ENCODE measurements at places on chromosomes 16 and 17. TPM values are rescaled to one million over a fixed set of nuclear protein-coding genes. Genes with fewer than 3 reads are reported as not detected.

The NACA2 gene
- total RNA-seq: not detected

The WNT9B gene
- total RNA-seq: 0.21 TPM

The MGAT5B gene
- 0.32 TPM for total RNA-seq

The NPIPB13 gene
- 8.4 TPM for total RNA-seq

The HSDL1 gene
- 11.8 TPM for total RNA-seq

The SLC9A5 gene
- total RNA-seq: 0.64 TPM

The TMIGD1 gene
- total RNA-seq: not detected

DNA sequence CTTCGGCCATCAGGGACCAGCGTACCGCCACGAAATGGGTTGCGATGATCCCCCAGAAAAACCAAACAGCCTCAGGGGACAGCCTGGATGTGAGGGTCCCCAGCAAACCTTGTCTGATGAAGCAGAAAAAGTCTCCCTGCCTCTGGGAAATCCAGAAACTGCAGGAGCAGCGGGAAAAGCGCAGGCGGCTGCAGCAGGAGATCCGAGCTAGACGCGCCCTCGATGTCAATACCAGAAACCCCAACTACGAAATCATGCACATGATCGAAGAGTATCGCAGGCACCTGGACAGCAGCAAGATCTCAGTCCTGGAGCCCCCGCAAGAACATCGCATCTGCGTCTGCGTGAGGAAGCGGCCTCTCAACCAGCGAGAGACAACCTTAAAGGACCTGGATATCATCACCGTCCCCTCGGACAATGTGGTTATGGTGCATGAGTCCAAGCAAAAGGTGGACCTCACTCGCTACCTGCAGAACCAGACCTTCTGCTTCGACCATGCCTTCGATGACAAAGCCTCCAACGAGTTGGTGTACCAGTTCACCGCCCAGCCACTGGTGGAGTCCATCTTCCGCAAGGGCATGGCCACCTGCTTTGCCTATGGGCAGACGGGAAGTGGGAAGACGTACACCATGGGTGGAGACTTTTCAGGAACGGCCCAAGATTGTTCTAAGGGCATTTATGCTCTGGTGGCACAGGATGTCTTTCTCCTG lies 769 bp downstream of the KIF2B start:
- H3K27ac ChIP-seq: no peak overlapping the region
- DNase-seq: no peak
- no peak overlapping the region for H3K4me3 ChIP-seq
- no peaks in the 10 kb centered on the region for H3K27me3 ChIP-seq

GRCh38 chr17:40697297-40697696 lies 6.3 kb downstream of the KRT24 start:
- H3K27ac ChIP-seq: no peak overlapping the region
- H3K36me3 ChIP-seq: no peaks in the 10 kb centered on the region
- no peak for DNase-seq
- H3K4me1 ChIP-seq: peaks cover 6% of the 10 kb centered on the region

DNA sequence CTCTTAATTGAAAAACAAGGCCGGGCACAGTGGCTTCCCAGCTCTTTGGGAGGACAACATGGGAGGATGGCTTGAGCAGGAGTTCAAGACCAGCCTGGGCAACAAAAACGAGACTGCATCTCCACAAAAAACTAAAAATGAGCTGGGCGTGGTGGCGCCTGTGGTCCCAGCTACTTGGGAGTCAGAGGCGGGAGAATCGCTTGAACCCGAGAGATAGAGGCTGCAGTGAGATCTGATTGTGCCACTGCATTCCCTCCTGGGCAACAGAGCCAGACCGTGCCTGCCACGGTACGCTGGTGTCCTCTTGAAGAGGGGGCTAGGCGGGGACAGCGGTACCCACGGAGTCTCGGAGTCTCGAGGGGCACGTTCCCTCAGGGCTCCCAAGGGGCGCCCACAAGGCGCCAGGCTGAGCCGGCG lies 27.9 kb upstream of the ADORA2B start:
- H3K36me3 ChIP-seq: no peaks in the 10 kb centered on the region
- H3K4me1 ChIP-seq: no peaks in the 10 kb centered on the region
- H3K27ac ChIP-seq: no peak overlapping the region
- no peaks in the 10 kb centered on the region for H3K27me3 ChIP-seq
- H3K4me3 ChIP-seq: no peak overlapping the region

DNA sequence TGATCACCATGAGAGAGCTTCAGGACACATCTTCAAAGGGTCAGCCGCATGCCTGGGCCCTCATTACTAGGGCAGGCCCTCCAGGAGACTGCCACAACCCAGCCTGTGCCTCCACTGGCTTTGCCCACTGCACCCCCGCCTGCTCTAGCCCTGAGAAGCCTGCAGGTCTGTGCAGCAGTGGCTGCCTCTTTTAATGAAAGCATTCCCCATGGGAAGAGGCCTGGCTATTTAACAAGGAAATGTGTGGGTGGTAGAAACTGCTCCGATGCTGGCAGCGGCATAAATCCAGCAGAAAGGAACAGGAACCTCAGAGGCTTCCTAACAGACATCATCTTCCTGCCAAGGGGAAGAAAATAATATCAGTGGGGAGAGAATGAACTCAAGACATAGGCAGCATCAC lies 375 bp upstream of the KRT32 start:
- no peaks in the 10 kb centered on the region for H3K4me1 ChIP-seq
- no peaks in the 10 kb centered on the region for H3K36me3 ChIP-seq
- no peaks in the 10 kb centered on the region for H3K27me3 ChIP-seq
- no peak overlapping the region for H3K4me3 ChIP-seq
- no peak for DNase-seq

DNA sequence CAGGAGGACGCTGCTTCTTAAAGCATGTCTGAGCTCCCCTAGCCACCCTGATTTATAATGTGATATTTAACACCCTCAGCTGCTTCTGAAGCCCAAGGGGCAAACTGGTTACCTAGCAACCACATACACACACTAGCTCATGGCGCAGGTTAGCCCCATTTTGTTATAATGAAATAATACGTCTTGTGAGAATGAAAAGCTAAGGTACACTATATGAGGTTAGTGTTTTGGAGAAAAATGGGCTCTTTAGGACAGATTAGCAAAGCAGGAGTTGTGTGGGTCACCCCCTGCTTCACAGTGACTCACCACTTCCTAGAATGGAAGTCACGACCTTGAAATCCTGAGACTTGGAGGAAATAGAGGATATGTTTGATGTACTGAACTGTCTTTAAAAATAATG lies 404.8 kb upstream of the HSBP1 start:
- H3K4me1 ChIP-seq: no peaks in the 10 kb centered on the region
- H3K4me3 ChIP-seq: no peak overlapping the region
- H3K36me3 ChIP-seq: no peaks in the 10 kb centered on the region
- no peak for DNase-seq
- no peak overlapping the region for H3K27ac ChIP-seq

- peaks cover 17% of the 10 kb centered on the region for H3K4me1 ChIP-seq
- no peaks in the 10 kb centered on the region for H3K27me3 ChIP-seq
- H3K27ac ChIP-seq: peak overlapping the region; percentile 42
- DNase-seq: peak; percentile 69
Measured at GRCh38 chr16:57773019-57773418, 29.3 kb downstream of the KIFC3 start.

- H3K4me3 ChIP-seq: no peak overlapping the region
- H3K27me3 ChIP-seq: no peaks in the 10 kb centered on the region
- peaks cover 3% of the 10 kb centered on the region for H3K4me1 ChIP-seq
- H3K27ac ChIP-seq: no peak overlapping the region
- no peak for DNase-seq
Measured at GRCh38 chr16:49486400-49486799, 112.8 kb downstream of the C16orf78 start.

DNA sequence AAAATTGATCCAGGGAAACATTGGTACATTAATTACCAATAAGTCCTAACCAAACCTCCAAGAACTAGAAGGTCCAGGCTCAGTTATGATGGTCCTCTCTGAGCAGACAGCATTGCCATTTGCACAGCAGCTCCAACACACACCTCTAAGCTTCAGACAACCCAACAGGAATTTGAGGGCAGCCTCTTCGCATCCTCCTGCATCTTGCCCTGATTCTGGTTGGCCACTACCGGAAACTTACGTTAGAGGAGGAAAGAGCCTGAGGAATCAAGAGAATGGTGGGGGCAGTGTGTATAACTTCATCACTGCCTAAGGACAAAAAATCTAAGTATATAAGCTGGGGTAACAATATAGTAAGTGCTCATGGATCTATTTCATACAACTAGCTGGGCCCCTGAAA lies 15.7 kb downstream of the FAM117A start:
- H3K36me3 ChIP-seq: no peaks in the 10 kb centered on the region
- H3K4me3 ChIP-seq: no peak overlapping the region
- DNase-seq: no peak
- no peaks in the 10 kb centered on the region for H3K4me1 ChIP-seq
- H3K27ac ChIP-seq: no peak overlapping the region
- no peaks in the 10 kb centered on the region for H3K27me3 ChIP-seq

- no peak overlapping the region for H3K4me3 ChIP-seq
- H3K36me3 ChIP-seq: no peaks in the 10 kb centered on the region
- DNase-seq: no peak
- peaks cover 10% of the 10 kb centered on the region for H3K4me1 ChIP-seq
- H3K27me3 ChIP-seq: no peaks in the 10 kb centered on the region
- peak overlapping the region; percentile 62 for H3K27ac ChIP-seq
Measured at GRCh38 chr17:76528528-76529223, 8.8 kb downstream of the CYGB start.

- no peak overlapping the region for H3K4me3 ChIP-seq
- no peak for DNase-seq
- H3K27me3 ChIP-seq: no peaks in the 10 kb centered on the region
- no peaks in the 10 kb centered on the region for H3K4me1 ChIP-seq
- no peak overlapping the region for H3K27ac ChIP-seq
Measured at GRCh38 chr16:9188721-9189120, 97.3 kb downstream of the HAPSTR1 start.

- no peaks in the 10 kb centered on the region for H3K27me3 ChIP-seq
- H3K27ac ChIP-seq: no peak overlapping the region
- no peak overlapping the region for H3K4me3 ChIP-seq
- no peaks in the 10 kb centered on the region for H3K4me1 ChIP-seq
- DNase-seq: peak; percentile 40
- no peaks in the 10 kb centered on the region for H3K36me3 ChIP-seq
Measured at GRCh38 chr17:36703860-36704266, 102.5 kb downstream of the MRM1 start.

DNA sequence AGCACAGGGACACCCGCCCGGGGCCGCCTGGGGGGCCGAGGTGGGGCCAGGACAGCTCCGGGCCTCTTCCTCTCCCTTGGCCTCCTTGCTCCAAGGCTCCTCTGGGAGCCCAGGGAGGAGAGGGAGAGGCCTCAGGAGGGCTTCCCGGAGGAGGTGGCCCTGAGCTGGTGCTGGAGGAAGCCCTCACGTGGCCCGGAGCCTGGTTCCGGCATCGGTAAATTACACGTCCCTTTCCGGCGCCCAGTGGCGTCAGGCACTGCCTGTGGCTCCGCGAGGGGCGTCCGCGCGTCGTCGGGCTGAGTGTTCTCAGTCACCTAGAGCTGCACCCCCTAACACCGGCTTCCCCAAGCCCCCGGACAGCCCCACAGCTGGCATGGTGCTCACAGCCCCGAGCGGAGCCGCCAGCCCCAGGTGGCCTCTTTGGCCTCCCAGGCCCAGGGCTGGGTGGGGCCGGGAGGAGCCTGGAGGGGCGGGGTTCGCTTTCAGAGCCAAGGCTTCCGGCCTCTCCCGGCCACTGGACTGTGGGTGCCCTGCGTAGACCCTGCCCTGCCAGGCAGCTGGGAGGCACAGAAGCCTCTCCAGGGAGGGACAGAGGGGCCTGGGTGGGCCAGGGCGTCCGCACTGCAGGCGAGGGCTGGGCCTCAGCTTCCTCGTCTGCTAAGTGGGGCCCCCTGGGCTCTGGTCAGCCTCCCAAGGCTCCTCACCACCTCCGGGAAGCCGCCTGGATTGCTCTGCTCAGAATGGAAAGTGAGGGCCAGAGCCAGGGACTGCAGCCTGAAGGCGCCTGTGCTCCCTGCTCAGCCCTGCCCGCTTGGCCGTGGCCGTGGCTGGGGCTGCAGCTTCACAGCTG lies 27.9 kb upstream of the SSTR5 start:
- no peak for DNase-seq
- no peaks in the 10 kb centered on the region for H3K27me3 ChIP-seq
- H3K4me3 ChIP-seq: no peak overlapping the region

GRCh38 chr16:35746963-35747657 lies 2287.7 kb downstream of the TP53TG3F start:
- no peaks in the 10 kb centered on the region for H3K27me3 ChIP-seq
- no peaks in the 10 kb centered on the region for H3K36me3 ChIP-seq
- DNase-seq: no peak
- no peak overlapping the region for H3K27ac ChIP-seq
- no peaks in the 10 kb centered on the region for H3K4me1 ChIP-seq
- H3K4me3 ChIP-seq: no peak overlapping the region

DNA sequence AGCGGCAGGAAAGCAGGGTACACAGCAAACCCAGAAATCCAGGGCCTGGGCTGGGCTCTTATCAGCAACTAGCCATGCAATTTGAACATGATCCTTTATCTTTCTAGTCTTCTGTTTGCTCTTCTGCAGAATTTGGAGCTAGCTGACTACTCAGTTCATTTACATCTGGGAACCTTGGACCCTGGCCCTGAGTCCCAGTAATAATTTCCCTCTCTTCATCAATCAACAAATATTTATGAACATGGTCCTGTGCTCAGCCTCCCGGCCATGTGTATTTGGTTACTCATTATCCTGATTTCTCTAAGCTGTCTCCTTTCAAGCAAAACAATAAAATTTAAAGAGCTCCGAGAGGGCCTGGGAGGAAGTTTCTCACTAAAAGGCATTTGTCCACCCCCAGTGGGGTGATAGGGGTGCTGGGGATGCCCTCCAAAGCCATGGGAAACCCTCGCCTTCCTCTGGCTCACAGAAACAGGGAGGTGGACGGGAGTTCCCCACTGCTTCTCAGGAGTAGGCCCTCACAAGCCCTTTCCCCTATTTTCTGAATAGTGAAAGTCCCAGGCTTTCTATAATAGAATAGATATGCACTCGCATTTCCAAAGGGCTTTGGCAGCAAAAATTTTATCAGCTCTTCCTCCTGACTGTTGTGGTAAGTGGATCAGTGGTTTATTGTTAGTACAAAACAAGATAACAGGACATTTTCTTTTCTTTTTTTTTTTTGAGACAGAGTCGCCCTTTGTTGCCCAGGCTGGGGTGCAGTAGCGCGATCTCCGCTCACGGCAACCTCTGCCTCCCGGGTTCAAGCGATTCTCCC lies 6.9 kb upstream of the WDR59 start:
- peak overlapping the region; percentile 75 for H3K27ac ChIP-seq
- no peaks in the 10 kb centered on the region for H3K27me3 ChIP-seq
- peaks cover 12% of the 10 kb centered on the region for H3K4me1 ChIP-seq
- no peaks in the 10 kb centered on the region for H3K36me3 ChIP-seq
- DNase-seq: peak; percentile 45
- peak overlapping the region; percentile 14 for H3K4me3 ChIP-seq

GRCh38 chr16:88497561-88498462 lies 44.7 kb downstream of the ZFPM1 start:
- H3K36me3 ChIP-seq: no peaks in the 10 kb centered on the region
- H3K4me1 ChIP-seq: peaks cover 17% of the 10 kb centered on the region
- no peak overlapping the region for H3K4me3 ChIP-seq
- no peak for DNase-seq
- H3K27ac ChIP-seq: no peak overlapping the region

GRCh38 chr17:47669081-47669480 lies 19.4 kb downstream of the KPNB1 start:
- H3K4me1 ChIP-seq: no peaks in the 10 kb centered on the region
- H3K27ac ChIP-seq: no peak overlapping the region
- H3K27me3 ChIP-seq: no peaks in the 10 kb centered on the region
- no peak overlapping the region for H3K4me3 ChIP-seq

- H3K4me1 ChIP-seq: peaks cover 14% of the 10 kb centered on the region
- H3K36me3 ChIP-seq: no peaks in the 10 kb centered on the region
- H3K27ac ChIP-seq: peak overlapping the region; percentile 16
- no peak overlapping the region for H3K4me3 ChIP-seq
Measured at GRCh38 chr17:7280519-7281073, 922 bp upstream of the SLC2A4 start.

Measured in pancreas (tissue), 10 donors.